Activated B cell treated with CpG ODN at 0.5 μM for 24 hours (primary cell): ENCODE measurements at places on chromosomes 7 and 10.

GRCh38 chr7:134512271-134512670 lies 15.1 kb upstream of the AKR1B10 start:
- no peak for DNase-seq

DNA sequence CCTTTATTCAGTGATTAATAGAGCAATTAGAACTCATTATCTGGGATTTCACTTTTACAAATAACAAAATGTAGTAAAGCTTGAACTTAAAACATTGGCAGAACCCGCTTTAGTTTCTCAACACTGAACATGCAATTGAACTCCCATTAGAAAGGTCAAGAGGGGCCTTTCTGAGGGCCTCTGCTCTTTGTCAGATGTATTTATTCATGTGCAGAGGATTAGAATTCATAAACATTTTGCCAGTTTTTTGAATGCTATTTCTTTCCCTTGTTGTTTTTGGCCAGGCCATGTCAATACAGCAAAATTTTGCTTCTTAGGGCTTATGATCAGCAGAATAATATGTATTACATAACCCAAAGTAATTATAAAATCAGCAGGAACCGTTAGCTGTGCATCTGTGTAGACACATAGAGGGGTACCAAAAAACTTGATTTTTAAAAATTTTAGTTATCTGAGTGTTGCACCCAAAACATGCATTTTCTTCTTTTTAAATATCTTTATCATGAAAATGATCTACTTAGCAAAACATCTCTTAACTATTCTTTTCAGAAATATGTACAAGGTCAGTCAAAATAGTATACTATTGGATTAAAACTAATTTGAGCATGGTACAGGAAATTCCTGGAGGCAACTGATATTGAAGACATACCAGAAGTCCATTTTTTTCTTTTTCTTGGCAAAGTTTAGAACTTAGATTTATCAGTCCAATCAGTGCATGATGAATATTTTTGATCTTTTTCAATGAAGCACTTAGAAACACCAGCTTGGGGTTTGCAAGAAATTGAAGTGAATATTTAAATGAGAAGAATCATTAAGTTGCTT lies 177.5 kb downstream of the TWIST1 start:
- no peak for DNase-seq

GRCh38 chr10:74704629-74705357 lies 121.6 kb upstream of the KAT6B start:
- no peak for DNase-seq

DNA sequence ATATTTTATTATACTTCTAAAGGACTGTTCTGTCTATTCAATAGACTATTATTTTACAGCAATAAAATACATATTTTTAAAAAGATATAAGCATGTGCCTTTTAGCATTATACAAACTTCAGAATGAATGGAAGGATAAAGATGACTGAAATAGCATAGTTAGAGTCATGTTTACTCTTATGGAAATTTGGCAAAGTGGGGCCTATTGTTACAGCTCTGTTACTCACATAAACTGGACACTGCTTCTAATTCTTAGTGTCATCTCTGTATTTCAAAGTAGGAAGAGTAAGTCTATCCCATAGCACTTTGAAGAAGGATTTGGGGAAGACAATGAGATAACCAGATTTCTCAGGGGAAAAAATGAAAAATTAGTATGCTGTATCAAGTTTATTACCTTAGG lies 168.2 kb downstream of the SKAP2 start:
- DNase-seq: no peak

GRCh38 chr7:99083733-99084132 lies 60.2 kb downstream of the SMURF1 start:
- DNase-seq: no peak

DNA sequence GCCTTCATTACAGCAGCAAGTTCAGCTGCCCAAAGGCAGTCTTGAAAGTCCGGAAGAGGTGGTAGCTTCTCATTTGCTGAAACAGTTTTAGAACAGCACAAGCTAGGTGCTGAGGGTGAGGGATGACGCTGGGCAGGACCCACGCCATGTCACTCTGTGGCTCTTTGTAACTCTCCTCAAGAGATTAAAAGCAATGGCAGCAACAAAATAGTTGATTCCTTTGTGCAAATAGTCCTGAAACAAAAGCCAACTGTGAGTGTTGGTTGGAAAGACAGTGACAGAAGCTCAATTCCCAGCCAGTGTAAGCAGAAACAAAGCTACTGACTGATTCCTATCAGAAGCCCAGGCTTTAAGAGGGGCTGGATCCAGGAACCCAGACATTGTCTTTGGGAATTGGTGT lies 47.6 kb upstream of the AQP1 start:
- no peak for DNase-seq

DNA sequence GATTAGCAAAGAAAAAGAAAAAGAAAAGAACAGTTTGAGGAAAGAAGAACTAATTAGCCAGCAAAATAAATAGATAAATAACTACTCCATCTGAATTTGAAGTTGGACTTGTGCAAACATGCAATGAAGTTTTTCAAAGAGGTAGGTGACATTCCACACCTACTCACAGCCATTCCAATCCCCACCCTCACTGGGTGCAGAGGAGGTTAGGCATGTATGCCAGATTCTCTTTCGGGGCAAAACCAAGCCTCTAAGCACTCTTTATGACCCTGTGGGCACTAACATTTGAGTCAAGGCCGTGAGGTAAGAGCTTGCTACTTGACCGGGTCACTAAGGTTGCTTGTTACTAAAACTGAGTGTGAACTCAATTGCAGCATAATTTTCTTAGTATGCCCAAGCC lies 108.4 kb upstream of the SEMA3A start:
- no peak for DNase-seq

- DNase-seq: no peak
Observed at GRCh38 chr7:34438436-34438835, 219.6 kb upstream of the NPSR1 start.

DNA sequence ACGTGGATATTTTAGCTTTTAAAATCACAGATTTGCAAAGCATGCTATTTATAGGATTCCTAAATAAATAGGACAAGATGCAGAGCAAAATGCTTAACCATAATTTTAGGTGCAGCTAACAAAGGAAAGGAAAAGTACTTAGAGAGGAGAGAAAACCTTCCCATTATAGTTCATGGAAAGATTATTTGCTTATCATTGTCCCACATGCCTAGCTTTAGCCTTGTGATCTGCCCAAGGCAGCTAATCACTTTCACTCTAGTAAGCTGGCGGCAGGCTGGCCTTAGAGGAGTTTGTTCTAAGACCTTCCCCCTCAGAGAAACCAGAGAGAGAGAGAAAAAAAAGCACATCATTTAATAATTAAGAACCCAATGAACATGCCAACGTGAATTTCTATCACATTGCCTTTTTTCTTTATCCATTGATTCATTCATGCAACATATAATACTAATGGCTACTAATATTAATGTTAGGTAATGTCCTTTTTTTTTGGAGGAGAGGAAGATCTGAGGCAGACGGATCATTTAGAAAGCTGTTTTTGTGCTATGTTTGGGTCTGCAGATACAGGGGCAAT lies 274.6 kb downstream of the ARL4A start:
- no peak for DNase-seq

GRCh38 chr7:2001601-2002442 lies 230.9 kb downstream of the MAD1L1 start:
- no peak for DNase-seq

DNA sequence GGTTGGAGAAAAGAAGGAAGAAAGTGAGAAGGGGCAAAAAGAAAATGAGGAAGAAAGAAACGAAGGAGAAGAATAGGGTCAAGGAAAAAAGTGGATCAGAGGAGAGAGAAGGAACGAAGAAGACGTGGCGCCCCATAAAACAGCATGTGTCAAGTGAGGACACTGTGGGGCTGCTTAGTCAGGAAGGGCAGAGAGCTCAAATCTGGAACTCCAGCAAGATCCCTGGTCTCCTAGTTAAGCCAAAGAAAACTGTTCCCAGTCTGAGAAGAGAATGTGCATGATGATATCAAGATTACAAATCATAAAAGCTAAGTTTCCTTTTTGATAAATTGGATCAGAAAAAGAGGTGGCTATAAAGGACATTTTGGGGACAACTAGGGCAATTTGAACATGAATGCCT lies 33.0 kb downstream of the CREB3L2 start:
- DNase-seq: no peak

- DNase-seq: no peak
Observed at GRCh38 chr10:71627230-71627939, 92.2 kb downstream of the C10orf105 start.

DNA sequence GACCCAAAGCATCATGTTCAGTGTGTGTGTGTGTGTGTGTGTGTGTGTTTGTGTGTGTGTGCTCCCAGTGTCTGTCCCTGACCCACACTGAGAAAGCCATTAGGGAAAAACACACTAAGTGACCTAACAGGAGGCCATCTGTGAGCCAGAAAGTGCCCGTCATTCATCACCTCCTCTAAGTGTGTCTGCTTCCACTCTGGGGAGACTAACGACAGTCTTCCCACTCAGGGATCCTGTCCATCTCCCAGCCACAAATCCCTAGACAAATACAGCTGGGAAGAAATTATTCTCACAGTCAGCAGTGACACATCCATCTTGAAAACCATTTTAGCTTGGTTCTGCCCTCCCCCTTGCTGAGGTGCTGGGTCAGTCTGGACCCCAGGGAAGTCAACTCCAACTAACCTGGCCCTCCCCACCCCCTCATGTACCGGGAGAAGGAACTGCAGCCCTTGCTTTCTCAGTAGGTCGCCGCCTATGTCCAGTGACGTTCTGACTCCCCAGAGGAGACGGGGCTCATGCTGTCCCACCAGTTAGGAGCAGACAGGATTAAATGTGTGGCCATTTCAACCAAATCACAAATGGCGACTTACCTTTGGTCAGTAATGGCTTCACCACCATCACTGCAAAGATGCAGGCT lies 296.5 kb upstream of the ZNF32 start:
- DNase-seq: no peak

DNA sequence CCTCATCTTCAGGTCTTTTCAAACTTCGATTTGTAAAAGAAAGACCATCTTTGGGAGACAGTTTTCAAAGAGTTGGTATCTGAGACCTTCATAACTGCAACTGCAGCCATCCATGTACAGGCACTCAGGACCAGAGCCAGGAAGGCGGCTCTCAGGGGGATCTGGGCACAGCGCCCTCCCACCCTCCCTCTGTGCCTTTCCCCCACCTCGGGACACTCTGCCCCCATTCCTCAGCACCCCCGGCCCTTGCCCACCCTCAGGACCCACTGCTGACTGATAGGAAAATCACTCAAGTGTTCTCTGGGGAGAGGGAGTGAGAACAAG lies 143.6 kb downstream of the CUBN start:
- no peak for DNase-seq

DNA sequence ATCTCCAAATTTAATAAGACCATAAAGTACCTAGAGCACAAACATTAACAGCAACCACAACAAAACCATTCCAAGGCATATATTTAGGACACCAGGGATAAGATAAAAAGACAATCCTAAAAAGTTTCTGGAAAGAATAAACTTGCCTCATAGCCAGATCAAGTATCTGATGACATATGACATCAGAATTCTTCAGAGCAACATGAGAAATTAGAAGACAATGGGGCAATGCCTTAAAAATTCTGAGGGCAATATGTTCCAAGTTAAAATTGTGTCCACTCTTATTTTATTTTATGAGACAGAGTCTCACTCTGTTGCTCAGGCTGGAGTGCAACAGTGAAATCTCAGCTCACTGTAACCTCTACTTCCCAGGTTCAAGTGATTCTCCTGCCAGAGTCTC lies 2.8 kb downstream of the EFCAB10 start:
- DNase-seq: no peak

DNA sequence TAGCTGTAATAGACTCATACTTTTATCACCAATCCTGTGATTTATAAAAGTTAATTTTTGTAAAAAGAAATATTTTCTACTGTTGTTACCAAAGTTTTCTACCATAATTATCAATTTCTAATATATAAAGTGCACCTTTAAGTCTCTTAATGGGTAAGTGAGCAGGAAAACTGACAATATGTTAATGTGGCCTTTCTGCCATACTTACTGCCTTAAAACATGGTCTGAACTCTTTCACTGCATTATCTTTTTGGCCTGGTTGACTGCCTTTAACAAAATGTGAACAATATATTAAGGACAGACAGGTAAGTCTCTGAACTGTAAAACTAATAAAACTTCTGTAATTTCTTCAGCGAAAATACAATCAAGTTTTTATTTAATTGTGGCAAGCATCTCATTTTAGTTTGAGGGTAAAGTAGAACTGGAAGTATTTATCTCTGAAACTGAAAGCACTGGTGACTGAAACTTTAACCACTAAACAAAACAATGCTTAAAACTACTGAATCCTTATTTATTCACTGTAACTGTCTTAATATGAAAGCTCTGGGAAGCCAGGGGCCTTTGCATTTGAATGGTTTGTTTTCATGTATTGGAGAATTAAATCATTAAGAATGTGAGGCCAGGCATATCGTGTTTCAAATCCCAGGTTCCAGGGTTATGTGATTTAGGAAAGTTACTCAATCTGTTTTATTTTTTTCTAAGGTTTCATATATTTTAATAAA lies 948.8 kb upstream of the POT1 start:
- DNase-seq: no peak

DNA sequence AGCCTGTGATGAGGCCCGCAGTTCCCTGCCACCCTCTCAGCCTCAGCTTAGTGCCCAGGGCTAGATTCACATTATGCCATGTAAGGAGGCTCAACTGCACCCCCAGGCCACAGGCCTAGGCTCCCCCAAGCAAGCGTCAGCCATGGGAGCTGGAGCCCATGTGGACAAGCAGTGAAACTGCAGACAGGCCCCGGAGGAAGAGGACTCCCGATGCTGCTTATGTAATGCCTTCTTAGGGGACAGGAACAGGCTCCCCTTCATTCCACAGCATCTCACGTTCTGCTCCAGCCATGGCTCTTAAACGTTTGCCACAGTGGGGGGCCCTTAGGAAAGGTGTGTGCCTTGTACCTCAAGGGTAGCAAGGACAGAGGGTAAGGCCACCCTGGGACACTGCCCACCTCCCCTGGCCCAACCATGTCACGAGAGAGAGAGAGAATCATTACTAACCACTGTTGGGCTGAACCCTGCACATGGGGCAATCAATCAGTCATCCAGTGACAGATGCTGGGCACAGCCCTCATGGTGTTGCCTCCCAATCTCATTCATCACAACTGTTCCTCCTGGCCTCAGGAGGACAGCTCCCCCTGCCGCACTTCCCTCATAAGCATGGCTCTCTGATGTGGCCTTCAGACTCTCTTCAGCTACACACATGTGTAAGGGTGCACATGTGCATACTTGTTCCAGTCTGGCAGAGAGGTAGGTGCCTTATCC lies 263.0 kb downstream of the GRID1 start:
- DNase-seq: no peak

GRCh38 chr7:100673942-100674410 lies 436 bp downstream of the GNB2 start:
- DNase-seq: no peak

DNA sequence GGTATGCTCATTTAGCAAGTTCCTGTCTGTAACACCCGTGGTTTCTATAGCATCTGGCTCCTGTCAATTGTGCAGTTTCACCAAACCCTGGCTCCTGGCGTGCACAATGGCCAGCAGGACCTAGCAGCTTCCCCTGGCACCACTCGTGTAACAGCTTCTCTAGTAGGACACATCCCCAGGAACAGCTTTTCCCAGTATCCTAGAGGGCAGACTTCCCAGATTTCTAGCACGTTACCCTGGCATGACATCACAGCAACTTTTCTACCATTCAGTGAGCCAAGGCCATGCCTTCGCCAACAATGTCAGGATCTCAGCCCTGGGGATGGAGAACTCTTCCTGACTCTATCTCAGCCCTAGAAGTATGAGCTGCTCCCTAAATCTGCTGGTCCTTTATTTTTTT lies 6.5 kb downstream of the YME1L1 start:
- DNase-seq: no peak
